ENCODE measurements at places on chromosomes 7 and 10.

- no peak for DNase-seq
Measured at GRCh38 chr7:32774541-32774951, 117.0 kb downstream of the KBTBD2 start.

DNA sequence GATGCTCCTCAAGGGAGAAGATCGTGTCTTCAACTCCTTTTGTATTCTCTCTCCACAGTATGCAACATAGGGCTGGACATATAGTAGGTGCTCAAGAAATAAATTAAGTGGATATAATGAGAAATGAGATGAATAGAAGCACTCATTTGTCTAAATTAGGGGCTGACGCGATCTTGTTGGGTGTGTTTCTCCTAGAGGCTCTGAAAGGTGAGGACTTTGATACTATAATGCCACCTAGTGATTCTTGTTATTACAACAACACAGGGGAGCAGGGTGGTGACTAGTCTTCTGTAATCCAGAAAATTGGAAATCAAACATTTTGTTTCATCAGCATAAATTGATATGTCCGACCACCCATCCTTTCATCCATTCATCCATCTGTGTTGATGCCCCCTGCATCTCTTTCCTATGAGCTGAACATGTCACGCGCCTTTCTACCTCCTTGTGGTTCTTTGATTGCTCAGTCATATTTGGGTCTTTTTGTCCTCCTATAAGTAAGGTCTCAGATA is 3.5 kb upstream of the CFAP58 start:
- no peak for DNase-seq

DNA sequence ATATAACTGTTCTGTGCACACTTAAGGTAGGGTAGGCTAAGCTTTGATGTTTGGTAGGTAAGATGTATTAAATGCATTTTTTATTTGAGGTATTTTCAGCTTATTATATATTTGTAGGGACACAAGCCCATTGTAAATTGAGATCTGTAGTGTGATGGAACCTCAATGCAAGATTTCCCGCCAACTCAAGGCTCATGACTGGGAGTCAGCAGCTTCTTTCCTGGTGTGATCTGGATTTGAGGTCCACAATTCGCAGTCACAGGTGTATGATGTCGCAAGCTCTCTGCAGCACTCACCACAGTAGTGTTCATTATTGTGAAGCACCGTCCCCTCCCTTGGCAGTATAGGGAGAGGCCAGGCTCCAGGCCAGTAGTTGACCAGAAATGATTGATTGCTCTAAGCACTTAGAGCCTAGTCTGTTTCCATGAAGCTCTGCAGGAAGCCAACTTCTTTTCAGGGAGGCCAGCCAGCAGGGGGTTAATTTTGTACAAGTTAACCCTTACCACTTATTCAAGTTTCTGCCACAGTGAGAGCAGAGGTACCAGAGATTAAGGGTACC is 54.9 kb downstream of the SEM1 start:
- DNase-seq: no peak

DNA sequence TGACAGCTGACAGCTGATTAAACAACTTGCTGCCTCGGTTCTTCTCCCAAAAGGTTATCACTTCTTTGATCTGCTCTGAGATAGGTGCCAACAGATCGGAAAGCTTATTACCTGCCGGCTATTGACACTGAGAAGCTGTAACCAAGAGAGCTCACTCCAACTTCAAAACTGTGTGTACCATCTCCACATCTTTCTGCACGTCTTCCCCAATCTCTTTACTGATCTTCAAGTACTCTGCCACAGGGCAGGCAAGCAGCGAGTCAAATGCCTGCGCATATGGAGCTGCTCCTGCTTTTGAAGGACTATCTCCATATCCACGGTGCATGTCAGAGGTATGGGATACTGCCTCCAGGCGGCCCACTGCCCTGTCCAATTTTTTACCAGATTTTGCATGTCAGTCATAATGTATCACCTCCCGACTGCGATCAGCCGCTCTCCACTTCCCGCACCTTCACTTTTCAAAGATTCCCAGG is 352 bp upstream of the ZNF485 start:
- DNase-seq: no peak

DNA sequence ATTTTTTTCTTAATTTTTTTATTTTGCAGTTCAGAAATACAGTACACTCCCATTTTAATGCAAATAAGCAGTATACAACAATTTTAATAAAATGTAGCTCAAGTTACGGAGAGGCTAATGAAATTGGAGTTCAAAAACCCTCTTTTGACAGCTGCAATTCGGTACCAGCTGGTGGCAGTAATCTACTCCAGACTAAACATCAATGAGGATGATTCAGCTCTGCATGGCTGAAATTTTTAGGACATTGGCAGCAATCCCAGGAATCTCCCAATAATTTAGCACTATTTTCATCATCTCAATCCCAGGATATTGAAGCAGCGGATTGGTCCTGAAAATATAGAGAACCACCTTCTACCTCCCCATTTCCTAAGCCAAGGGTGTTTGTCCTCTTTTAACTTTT is 278.8 kb downstream of the CACNA2D1 start:
- DNase-seq: no peak

- no peak for DNase-seq
Measured at GRCh38 chr10:121042342-121042741, 191.2 kb downstream of the WDR11 start.

GRCh38 chr10:119365773-119366599 is 158.6 kb downstream of the GRK5 start:
- no peak for DNase-seq
